MCF 10A (cell line): ENCODE measurements at places on chromosomes 3 and 15. TPM values are rescaled to one million over a fixed set of nuclear protein-coding genes. Genes with fewer than 3 reads are reported as not detected.

GNL3 gene
- total RNA-seq, result 163 and 200 TPM in 2 replicates

CRABP1 gene
- total RNA-seq, result not detected in 2 replicates

WDR93 gene
- 0.33 and 0.47 TPM in 2 replicates for total RNA-seq

ZDHHC19 gene
- not detected in 2 replicates for total RNA-seq

- no peak for DNase-seq
Measured at GRCh38 chr3:4850928-4851265, 128.3 kb upstream of the BHLHE40 start.

GRCh38 chr3:138833899-138834595, 681 bp downstream of the PIK3CB start:
- DNase-seq, result peak; percentile 50

GRCh38 chr3:13028010-13028821, 45.0 kb downstream of the IQSEC1 start:
- DNase-seq, result no peak

DNA sequence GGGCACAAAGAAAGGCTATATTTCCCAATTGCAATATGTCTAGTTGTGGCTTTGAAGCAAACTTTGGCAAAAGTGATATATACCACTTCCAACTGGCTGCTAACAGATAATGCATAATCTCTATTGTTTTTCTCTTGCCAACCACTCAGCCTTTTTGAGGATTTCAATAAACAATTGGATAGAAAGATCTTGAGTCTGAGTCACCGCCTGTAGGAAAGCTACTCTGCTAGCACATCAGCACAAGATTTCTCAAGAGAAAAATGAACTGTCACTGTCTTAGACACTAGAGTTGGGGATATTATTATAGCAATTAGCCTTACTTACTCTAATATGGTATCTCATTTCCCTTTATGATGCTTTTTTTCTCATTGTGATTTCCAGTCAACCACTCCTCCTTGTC, 119.7 kb downstream of the SST start:
- peak; percentile 30 for DNase-seq

DNA sequence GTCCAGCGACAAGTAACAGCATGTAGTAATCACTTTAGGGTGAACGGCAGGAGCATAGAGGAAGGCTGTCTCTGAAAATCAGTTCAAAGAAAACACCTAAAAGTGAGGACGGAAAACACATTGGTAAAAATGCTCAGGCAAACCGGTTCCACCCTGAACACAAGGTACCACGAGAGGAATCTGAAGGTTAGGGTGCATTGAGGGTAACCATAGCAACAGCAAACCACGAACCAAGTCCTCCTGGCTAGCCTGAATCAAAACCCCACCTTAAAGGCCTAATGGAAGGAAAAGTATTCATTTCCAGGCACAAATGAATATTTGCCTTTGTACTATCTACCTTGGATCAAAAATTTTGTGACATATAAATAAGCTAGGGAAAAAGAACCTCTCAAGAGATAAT, 315.0 kb downstream of the OCA2 start:
- no peak for DNase-seq
